Hematopoietic multipotent progenitor cell treated with erythropoietin and hydrocortisone succinate and interleukin-3 and kit ligand, for 15 days (in vitro differentiated cells): ENCODE measurements at places on chromosomes 11 and 22.

DNA sequence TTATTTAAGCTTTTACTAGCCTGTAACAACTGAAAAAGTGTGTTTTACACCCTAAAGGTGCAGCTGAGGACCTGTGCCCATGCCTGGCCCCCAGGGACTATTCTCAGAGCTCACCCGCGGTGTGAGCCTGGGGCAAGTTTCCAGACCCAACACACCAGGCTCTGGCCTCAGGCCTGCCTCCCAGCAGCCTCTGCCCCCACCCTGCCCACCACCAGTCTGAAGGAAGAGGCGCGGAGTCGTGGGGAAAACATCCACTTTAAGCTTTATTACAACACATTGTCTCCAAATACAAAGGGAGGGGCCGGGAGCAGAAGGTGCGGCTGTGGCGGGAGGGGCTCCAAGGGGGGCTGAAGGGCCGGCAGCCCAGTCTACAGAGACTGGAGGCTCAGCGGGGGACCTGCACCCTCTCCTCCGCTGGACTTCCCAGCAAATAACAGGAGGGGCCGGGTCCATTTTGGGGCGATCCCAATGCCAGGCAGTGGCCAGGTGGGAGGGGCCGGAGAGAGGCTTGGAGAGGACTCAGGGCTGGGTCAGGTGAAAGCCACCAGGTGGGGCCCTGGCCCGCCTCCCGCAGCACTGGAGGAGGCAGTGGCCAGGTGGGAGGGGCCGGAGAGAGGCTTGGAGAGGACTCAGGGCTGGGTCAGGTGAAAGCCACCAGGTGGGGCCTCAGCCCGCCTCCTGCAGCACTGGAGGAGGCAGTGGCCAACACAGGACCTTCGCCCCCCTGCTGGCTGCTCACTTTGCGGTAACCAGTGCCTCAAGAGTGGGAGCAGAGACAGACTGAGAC is 18.1 kb downstream of the DUSP8 start:
- DNase-seq = no peak

GRCh38 chr22:42065438-42066125 is 5.0 kb downstream of the NAGA start:
- no peak for DNase-seq

GRCh38 chr11:19453651-19454257 is 213.0 kb upstream of the E2F8 start:
- no peak for DNase-seq

DNA sequence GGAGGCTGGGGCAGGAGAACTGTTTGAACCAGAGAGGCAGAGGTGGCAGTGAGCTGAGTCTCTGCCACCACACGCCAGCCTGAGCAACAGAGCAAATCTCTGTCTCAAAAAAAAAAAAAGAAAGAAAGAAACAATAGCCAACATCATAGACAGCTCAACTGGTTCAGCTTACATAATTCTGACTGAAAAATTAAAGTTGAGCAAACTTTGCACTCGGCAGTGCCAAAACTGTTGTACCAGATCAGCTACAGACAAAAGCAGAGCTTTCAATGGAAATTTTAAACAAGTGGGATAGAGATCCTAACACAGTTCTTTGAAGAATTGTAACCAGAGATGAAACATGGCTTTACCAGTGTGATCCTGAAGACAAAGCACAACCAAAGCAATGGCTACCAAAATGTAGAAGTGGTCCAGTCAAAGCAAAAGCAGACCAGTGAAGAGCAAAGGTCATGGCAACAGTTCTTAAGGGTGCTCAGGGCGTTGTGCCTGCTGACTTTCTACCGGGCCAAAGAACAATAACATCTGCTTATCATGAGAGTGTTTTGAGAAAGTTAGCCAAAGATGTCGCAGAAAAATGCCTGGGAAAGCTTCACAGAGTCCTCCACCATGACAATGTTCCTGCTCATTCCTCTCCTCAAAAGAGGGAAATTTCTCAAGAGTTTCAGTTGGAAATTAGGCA is 59.3 kb downstream of the TTC28 start:
- no peak for DNase-seq

GRCh38 chr11:109971184-109971523 is 122.0 kb upstream of the ZC3H12C start:
- no peak for DNase-seq

GRCh38 chr11:86383041-86383955 is 8.6 kb downstream of the CCDC81 start:
- DNase-seq = no peak

GRCh38 chr11:119750056-119750455 is 21.1 kb upstream of the NECTIN1 start:
- DNase-seq = no peak

- DNase-seq = no peak
These were observed 55.6 kb upstream of the PPARA start for GRCh38 chr22:46094676-46095075.
